Activated CD4-positive, alpha-beta T cell treated with anti-CD3 and anti-CD28 coated beads for 24 hours (primary cell): ENCODE measurements at places on chromosomes 1 and 21.

- DNase-seq = no peak
Observed at GRCh38 chr1:109717729-109718128, 5.7 kb downstream of the GSTM5 start.

DNA sequence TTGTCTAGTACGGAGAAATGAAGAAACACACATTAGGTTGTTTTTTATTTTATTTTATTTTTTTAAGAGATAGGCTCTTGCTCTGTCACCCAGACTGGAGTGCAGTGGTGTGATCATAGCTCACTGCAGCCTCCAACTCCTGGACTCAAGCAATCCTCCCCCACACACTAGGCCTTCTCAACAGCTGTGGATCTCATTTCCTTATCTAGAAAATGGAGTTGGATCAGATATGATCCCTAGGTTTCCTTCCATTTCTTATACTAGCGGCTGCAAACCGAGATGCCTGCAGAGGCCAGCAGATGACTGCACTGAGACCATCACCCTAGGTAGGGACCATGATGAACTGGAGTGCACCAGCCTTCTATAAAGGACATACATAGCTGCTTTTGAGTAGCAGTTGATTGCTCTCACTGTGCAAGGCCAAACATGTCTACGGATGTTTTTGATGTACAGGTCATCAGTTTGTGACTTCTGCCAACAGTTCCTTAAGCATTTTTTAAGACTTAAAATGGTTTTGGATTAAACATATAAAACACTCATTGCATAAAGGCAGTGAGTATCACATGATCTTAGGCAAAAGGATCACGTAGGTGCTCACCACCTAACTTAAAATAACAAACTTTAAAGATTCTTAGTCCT lies 11.4 kb upstream of the KLHL12 start:
- DNase-seq = no peak

DNA sequence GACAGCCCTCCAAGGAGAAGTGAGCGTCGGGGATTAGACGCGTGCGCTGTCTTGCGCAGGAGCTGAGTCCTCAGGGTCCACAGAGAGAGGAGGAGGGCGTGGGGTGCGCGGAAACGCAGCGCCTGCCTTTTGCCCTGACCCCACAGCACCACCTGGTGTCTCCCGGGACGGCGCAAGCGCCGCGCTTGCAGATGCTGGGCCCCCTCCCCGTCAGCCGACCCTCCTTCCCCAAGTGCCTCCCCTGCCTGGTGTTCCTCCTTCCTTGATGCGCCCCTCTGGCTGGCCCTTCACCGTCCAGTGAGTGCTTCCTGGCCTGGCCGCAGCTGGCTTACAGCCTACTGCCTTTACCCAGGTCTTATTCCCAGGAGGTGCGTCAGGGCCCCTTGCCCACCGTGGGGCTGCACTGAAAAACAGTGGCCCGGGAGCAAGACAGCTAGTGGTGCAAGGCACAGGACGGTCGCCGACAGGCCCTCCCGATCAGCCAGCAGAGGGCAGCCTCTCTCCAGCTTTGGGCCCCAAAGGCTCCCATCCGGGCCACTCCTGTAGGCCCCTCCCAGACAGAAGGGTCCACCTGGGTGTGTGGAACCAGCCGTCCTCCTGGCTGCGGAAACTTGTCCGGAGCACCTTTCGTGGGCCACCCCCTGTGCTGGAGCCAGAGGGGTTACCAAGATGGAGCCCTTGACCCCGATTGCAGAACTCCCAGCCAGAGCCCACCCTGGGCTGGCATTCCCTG lies 12.9 kb upstream of the PHLDA3 start:
- DNase-seq = peak; percentile 71

DNA sequence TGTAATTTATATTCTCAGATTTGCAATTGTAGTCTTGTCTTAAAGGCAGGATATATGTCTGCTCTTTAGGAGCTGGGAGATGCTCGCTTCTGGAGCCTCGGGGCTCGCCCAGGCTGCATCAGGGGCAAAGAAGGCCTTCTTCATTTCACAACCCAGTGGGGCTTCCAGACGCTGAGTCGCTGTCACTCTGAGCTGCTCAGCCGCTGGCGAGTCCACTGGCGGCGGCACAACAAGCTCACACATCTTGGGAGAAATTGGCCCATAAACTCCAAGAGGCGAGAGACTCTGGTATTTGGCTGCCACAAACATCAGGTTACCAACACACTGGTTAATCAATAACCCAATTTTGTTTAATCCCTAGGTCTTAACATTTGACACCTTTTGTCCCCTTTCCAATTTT lies 216.6 kb downstream of the ATG4C start:
- no peak for DNase-seq

GRCh38 chr1:117235863-117236465 lies 25.2 kb upstream of the VTCN1 start:
- DNase-seq = no peak

GRCh38 chr1:229184066-229184465 lies 86.8 kb upstream of the RAB4A start:
- DNase-seq = no peak

DNA sequence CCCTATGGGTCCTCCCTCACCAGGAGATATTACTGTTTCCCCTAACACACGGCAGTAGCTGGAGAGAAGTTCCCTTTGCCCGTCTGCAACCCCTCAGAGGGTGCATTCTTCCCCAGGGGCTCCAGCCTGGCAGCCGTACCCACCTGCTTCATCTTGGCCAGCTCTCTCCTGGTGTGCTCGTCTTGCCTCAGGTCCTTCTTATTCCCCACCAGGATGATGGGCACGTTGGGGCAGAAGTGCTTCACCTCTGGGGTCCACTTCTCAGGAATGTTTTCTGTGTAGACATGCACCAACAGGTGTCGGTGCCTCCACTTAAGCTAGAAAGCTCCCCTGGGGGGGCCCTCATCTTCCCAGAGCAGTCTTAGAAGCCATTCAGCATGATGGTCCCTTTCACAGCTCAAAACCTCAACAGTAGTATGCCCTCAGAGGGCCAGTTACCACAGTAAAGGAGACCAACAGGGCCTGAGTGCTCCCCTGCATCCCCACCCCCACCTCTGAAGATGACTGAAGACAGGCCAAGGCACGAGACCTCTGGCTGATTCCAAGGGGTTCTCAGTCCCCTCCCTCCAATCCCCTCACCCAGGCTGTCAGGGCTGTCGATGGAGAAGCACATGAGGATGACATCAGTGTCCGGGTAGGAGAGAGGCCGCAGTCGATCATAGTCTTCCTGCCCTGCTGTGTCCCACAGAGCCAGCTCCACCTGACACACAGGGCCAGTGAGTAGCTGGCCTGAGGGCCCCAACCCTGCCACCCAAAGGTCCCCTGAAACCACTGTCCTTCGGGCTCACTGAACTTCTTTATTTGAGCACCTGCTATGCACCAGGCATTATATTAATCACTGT lies 4.3 kb downstream of the RHOC start:
- no peak for DNase-seq
